NAMALWA (cell line): ENCODE measurements at places on chromosomes 7 and 10.

DNA sequence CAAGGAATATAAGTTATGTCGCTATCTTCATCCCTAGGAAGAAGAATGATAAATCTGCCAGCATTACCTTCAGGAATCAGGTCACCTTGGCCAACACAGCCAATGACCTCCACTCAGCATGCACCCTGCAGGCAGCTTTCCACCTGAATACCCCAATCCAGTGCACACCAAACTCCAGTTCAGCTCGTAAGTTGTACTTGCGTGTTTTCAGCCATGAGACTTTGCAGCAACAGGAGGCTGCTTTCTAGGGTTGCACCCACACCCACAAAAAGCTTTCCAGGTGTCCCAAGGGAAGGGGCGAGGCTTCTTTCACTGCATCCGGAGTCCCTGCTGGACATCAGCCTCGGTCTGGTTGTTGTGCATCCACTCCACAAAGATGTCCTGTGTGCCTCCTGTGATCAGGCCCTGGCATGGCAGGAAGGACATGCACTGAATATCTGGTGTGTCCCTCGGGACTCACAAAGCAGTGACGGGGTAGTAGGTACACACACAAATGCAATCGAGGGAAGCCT is 282.9 kb downstream of the GRID1 start:
- no peak for DNase-seq

- no peak for DNase-seq
These were observed 14.7 kb downstream of the LRRC18 start for GRCh38 chr10:48924988-48925387.

DNA sequence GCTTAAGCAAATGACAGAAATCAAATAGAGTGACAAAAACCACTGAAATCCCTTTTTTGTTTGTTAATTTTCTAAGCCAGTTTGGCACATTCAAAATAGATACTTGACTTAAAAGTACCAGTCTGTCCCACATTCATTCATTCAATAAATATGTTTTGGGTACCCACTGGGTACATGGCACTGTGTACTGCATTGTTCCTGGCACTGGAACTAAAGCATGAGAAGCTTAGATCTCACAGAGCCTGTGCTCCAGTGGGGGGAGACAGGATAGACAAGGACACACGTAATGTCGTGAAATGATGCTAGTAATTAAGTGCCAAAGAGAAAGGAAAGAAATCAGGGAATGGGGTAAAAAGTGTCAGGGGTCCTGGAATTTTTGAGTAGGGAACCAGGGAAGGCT is 13.0 kb downstream of the MTURN start:
- DNase-seq, result no peak

- no peak for DNase-seq
These were observed 75.4 kb upstream of the POM121L12 start for GRCh38 chr7:52959878-52960660.

DNA sequence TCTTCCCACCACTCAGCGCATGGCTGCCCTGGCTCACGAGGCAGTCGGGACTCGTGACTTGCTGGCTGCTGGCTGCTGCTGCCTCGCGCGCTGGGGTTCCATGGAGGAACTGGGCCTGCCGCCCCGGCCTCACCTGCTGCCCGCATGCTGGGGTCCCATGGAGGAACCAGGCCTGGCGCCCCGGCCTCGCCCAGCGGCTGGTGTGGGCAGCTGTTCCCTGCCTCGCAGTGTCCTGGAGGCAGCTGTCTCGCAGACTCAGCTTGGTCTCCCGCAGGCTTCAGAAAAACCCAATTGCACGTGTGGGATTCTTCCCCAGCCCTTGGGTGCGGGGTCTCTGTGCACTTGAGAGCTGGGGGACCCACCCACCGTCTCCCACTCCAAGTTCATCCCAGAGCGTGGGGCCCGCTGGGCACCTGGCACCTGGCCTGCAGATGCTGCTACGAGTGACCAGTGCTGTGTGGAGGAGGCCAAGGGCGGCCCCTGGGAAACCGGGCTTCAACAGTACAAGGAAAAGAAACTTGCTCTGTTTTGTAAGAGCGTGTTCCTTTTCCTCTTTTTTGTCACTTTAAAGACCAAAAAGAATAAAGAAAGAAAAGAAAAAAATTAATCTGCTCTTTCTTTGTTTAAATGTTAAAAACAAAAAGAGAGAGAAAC is 20.4 kb downstream of the PWWP2B start:
- no peak for DNase-seq

- DNase-seq, result no peak
These were observed 497 bp upstream of the RAB11FIP2 start for GRCh38 chr10:118047157-118047719.

GRCh38 chr10:92834331-92834730 is 14.0 kb upstream of the EXOC6 start:
- DNase-seq, result no peak

DNA sequence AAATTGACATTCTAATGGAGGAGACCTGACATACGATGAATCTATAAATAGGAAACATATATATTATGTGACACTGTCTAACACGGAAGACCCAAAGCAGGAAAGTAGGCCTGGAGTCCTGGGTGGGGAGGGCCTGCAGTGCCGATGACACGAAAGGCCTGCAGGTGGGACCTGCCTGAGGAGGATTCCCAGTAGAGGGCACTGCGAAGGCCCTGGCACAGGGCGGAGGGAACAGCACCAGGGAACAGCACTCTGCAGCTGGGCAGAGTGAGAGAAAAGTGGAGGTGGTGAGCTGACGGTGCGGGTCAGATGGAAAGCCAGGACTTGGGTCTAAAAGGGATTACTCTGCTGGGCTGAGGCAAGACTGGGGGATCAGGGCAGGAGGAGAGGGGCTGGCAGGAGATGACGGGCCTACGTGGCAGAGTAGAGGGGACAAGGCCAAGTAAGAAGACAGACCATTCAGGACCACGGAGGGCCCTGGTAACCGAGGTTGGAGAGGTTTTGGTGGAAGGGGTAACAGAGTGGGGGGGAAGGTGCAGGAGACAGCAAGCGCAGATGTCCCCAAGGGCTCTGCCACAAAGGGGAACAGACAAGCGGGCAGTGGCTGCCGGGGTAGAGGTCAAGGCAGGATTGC is 8.1 kb downstream of the ZNF746 start:
- DNase-seq, result peak; percentile 21

DNA sequence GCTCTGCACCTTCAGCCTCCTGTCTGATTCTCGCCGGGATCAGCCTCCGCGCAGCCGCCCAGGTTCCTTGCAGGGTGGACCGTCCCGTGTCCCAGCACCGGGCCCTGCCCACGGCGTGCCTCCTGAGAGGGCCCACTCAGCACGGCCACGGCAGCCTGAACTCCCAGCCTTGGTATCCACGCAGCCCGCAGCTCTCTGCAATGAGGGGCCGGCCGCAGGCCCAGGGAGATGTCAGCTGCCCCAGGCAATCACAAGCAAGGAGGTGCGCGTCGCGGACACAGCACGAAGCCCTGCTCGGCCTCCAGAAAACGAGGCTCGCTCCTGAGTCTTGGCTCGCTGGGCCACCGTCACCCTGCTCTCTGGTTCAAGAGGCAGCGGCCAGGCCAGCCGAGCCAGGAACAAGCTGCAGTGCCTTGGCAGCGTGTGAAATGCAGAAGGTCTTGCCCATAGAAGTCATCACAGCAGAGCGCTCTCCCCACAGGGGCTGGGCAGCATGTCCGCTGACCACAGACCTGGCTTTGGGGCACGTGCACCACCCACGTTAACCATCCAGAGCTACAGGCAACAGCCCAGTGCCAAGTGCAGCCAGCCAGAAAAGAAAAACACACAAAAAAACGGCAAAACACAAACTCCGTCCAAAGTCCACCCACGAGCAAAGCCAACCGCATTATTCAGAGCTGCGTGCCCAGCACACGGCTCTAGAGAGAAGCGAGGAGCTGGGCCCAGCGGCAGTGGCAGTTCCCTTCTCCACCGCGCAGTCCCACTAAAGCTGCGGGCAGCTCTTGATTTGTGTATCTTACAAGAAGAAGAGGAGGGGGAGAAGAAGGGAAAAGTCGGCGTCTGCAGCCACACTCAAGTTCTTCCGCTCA is 13.9 kb downstream of the GPER1 start:
- no peak for DNase-seq
